ENCODE measurements at places on chromosomes 3 and 15. TPM values are rescaled to one million over a fixed set of nuclear protein-coding genes. Genes with fewer than 3 reads are reported as not detected.

Gene SMCO1
- not detected for total RNA-seq

Gene ABI3BP
- 14.5 TPM for total RNA-seq

Gene GOLGA6D
- not detected for total RNA-seq

Gene GOLGA8N
- total RNA-seq = 3.9 TPM

Gene HRG
- not detected for total RNA-seq

Gene SLC22A14
- 0.14 TPM for total RNA-seq

Gene UBE2Q2
- total RNA-seq = 41.1 TPM

Gene NR1I2
- total RNA-seq = not detected

Gene PLOD2
- 312 TPM for total RNA-seq

Gene SEMA3F
- total RNA-seq = 73.6 TPM

Gene RPL39L
- total RNA-seq = 40.4 TPM

Gene SUCNR1
- not detected for total RNA-seq

Gene SLCO2A1
- total RNA-seq = 0.79 TPM
